Activated T-helper 1 cell treated with anti-CD3 and anti-CD28 coated beads, Interleukin-12 subunit alpha, Interleukin-12 subunit beta, Interleukin-2, Interleukin-4 antibody, amounts not matched to agents 30 ng/mL and 10 ng/mL and 1 ng/mL, durations not matched to agents 14 hours and 24 hours and 36 hours (primary cell): ENCODE measurements at places on chromosomes 11 and 22.

DNA sequence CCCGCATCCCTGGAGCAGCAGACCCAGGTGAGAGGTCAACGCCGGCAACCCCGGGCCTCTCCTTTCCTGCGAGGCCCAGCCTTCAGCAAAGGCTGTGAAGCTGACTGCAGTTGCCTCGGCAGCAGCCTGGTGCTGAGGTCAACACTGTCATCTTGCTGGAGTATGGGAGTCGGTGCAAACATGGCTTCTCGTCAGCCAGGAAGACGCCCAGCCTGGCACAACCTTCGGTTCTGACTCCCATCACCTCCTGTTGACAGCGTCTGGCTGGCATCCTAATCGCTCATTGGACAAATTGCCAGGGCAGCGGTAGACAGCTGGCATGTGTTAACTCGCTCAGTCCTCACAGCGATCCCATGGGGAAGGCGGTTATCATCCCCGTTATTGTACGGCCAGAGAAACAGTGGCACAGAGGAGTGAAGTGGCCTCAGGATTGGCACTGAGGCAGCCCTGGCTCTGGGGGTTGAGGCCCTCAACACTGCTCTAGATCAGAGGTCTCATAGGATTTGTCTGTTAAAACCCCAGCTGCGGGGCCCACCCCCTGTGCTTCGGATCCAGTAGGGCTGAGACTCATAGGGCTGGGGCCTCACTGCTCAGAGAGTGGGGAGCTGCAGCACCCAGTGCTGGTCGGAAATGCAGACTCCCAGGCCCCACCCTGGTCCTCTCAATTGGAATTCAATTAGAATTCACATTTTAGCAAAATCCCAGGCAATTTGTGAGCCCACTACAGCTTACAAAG lies 39.3 kb upstream of the TP53I11 start:
- DNase-seq, result no peak

DNA sequence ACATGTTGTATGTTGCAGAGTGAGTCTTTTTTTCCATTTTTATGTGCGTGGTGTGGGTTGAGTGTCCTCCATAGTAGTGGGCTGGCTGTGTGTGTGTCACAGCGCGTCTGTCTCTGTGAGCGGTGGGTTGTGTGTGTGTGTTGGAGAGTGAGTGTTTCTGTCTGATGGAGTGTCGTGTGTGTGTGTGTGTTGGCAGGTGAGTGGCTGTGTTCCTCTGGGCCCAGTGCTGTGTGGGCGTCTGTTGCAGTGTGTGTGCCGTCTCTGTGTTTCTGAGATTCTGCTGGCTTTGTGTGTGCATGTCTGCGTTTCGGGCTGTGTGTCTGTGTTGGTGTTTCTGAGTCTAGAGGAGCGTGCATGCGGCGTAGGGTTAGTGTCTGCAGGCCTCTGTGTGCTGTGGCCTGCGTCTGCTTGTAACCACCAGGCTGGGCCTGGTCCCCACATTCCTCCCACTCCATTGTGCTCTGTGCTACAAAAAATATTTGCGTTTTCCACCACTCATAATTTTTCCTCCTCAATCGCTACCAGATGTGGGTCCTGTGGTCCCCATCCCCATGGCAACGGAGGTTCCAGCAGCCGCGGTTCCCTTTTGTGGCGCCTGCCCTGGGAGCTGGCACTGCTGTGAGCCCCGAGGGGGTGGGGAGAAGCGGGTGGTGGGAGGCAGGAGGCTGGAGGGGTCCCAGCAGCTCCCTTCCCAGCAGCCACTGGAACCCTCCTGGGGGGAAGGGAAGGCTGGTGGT lies 15.2 kb downstream of the SCARF2 start:
- no peak for DNase-seq

DNA sequence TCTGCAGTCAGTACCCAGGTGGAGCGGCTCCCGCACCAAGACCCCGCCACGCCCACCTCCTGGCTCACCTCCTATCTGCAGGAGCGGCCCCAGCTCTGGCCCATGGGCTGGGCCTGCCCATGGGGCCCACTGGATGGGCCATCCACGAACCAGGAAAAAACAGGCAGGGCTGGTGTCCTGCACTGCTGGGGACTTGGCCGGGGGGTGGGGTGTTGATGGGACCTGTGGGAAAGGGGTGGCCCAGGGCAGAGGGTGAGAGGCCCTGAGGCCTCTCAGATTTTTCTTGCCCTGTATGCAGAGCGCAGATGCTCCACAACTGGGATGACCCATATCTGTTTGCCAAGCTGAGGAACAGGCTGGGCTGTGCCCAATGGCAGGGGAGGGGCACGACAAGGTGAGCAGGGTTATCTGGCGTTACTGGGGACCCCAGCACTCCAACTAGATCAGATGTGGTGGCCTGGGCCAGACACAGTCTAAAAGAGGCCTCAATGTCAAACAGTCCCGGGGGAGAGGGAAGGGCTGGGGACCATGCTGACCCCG lies 2.7 kb upstream of the PIM3 start:
- DNase-seq, result no peak

- DNase-seq, result no peak
Observed at GRCh38 chr22:23744001-23744400, 6.9 kb downstream of the ZNF70 start.

GRCh38 chr11:57566905-57567514 lies 462 bp downstream of the UBE2L6 start:
- DNase-seq, result peak; percentile 40

DNA sequence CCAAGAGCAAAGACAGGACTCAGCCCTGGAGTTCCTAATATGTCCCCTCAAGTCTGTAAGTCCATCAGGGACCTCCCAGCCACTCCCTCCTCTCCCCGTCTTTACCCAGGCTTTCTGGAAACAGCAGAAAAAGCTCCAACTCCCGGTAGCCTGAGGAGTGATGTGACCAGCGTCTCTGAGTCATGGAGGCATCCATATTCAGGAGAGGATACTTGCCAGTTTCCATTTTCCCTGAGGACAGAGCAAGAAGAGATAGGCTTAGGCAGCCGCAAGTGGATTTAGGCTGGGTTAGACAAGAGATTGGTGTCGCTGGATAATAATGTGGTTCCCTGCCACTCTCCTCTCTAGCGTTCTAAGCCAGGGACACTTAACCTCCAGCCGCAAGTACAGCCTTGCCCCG lies 206.6 kb downstream of the GRIK4 start:
- no peak for DNase-seq

GRCh38 chr11:616320-617198 lies 809 bp upstream of the IRF7 start:
- DNase-seq, result no peak

GRCh38 chr11:60084631-60085273 lies 3.7 kb upstream of the MS4A2 start:
- no peak for DNase-seq

GRCh38 chr22:21755851-21756284 lies 20.3 kb upstream of the YPEL1 start:
- DNase-seq, result no peak

DNA sequence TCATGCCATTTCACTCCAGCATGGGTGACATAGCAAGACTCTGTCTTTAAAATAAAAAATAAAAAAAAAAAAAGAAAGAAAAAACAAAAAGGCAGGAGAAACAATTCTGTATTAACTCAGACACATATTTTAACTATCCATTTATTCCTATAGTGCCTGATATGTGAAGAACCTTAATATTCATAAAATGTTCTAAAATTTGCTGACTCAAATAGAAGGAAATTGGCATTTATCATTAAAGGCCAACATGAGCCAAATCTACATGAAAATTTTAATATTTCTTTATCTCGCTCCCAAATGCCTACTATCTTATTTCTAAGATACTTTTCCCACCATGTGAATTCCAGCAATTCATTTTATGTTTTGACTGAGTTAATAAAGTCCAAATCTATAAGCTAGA lies 18.9 kb downstream of the PITPNB start:
- DNase-seq, result no peak

GRCh38 chr11:22778642-22779041 lies 51.0 kb downstream of the SVIP start:
- no peak for DNase-seq

DNA sequence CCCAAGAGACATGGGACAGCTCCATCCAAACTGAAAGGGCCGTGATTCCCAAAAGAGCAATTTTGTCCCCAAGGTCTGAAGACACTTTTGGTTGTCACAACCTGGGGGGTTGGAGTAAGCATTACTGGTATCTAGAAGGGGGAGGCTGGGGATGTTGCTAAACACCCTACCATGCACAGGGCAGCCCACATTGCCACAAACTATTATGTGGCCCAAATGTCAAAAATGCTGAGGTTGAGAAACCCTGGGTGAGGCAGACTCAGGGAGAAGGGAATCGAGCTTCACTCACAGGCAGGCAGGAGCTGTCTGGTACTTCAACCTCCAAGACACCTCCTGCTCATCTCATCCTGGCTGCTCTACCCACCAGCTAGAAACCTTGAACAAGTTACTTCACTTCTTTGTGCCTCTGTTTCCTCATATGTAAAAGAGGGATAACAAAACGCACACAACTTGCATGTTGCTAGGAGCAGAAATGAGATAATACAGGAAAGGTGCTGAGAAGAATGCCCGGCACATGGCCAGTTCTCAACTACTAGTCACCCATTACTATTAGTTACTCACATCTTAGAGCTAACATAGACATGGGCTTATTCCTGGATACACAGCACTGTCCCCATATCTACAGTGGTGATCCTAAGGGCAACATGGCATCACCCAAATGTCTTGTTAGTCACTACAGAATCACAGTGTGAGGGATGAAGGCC lies 8.8 kb downstream of the SERPIND1 start:
- DNase-seq, result no peak

DNA sequence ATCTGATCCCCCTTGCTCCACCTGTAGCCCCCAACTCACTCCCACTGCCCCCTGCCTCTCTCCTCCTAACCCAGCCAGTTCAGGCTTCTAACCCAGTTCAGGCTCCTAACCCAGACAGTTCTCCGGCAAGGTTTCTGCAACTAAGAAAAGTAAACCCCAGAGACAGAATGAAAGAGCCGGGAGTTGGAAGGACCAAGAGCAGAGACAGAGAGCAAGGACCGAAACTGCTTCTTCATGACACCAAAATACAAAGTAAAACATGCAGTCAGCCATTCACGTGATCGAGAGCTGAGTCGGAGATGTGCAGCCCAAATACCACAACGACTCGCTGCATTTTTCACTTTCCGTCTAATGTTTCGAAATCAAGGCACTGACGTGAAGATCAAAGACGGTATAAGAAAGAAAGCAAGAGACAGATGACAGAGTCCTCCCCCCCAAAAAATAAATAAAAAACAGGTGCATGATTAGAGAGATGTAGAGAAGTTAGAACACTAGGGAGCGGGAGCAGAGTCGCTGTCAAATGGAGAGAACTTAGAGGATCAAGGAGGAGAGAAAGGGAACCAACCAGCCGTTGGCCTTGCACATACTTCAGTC lies 884 bp downstream of the IL10RA start:
- peak; percentile 72 for DNase-seq

GRCh38 chr22:33036881-33037280 lies 21.3 kb downstream of the SYN3 start:
- no peak for DNase-seq

- no peak for DNase-seq
Observed at GRCh38 chr22:50610041-50610451, 9.5 kb downstream of the MAPK8IP2 start.

- DNase-seq, result peak; percentile 21
Observed at GRCh38 chr11:64241491-64242374, 838 bp downstream of the FKBP2 start.

- no peak for DNase-seq
Observed at GRCh38 chr11:93444617-93445073, 98.5 kb downstream of the SMCO4 start.

DNA sequence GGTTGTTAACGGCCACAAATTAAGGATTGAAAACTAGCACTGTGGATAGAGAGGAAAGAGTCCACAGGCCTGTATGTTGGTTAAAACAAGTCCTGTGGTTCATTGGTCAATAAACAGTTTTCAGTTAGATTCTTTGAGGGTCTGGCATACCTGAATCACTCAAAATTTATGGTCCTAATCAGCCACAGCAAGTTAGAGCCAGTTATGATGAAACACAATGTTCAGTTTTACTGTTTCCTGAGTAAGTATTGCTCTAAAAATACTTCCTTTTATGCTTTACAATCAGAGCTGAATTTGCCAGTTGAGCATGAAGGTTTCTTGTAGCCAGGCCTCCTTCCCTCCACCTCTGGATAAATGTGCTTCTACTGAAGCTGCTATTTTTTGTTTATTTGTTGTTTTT lies 12.9 kb upstream of the CAT start:
- DNase-seq, result no peak

- DNase-seq, result no peak
Observed at GRCh38 chr11:129557421-129557820, 181.8 kb downstream of the BARX2 start.

DNA sequence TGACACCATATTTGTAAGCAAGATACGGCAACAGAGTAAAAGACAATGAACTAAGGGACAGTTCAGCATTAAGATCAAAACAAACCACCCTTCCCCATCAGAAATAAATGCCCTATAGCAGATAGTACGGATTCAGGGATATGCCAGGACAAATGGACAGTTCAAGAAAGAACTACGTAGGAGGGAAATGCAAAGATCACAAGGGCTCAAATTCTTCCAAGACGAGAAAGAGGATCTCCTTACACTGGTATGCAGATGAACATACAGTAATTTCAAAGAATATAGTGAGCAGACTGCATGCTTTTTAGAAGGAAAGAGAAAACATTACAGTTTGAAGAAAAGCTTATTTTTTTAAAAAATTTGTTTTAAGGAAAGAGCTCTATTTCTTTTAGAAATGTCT lies 124.7 kb upstream of the APOA1 start:
- DNase-seq, result no peak

DNA sequence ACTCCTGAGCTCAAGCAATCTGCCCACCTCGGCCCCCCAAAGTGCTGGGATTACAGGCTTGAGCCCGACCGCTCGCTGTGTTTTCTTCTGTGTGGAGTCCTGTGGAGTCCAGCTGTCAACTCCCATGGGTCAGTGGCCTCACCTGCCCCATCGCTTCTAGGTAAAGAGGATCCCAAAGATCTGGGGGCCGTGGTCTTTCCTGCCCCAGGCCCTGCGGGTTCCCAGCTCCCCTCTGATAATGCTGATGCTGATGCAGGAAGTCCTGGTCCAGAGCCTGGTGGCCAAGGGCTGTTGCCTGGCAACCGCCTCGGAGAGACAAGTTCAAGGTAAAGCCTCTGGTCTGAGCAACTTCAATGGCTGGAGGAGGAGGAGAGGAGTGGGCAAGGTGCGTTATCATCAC lies 9.6 kb downstream of the SSTR3 start:
- DNase-seq, result no peak

DNA sequence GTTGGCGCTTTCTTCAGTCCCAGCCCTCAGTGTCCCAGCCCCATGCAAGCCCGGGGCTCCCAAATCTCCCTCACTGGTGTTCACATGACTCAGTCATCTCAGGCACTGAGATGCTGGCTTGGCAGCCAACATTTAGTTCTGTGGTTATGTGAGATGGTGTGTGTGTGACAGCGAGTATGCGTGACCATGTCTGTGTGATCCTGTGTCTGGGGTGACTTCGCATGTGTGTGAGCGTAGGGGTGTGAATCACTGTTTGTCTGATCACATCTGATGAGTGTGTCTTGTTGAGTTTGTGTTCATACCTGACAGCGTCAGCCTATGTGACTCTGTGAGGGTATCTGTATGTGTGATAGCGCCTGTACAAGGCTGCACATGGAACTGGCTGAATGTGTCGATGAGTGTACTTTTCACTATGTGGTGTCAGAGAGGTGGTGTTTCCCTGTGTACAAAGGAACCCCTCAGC lies 16.2 kb downstream of the CREB3L1 start:
- DNase-seq, result no peak
